ENCODE measurements at places on chromosomes 7 and 10. TPM values are rescaled to one million over a fixed set of nuclear protein-coding genes. Genes with fewer than 3 reads are reported as not detected.

DNA sequence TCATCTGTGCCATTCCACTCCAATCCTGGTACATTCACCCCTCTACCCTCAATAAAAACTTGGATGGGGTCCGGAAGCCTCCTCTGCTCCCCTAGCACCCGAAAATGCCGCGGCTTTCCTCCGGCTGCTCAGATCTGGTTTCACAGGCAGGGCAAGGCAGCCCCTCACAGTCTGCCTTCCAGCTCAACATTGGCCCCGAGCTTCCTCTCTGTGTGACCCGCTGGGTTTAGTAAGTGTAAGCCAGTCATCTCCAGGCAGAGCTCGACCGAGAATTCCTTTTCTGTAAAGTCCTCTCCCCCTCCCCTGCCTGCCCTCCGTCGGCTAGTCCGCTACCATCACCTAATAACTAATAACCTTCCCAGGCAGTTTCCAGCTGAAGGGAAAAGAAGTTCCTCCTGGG is 3.4 kb downstream of the INHBA start:
- DNase-seq, result no peak

DNA sequence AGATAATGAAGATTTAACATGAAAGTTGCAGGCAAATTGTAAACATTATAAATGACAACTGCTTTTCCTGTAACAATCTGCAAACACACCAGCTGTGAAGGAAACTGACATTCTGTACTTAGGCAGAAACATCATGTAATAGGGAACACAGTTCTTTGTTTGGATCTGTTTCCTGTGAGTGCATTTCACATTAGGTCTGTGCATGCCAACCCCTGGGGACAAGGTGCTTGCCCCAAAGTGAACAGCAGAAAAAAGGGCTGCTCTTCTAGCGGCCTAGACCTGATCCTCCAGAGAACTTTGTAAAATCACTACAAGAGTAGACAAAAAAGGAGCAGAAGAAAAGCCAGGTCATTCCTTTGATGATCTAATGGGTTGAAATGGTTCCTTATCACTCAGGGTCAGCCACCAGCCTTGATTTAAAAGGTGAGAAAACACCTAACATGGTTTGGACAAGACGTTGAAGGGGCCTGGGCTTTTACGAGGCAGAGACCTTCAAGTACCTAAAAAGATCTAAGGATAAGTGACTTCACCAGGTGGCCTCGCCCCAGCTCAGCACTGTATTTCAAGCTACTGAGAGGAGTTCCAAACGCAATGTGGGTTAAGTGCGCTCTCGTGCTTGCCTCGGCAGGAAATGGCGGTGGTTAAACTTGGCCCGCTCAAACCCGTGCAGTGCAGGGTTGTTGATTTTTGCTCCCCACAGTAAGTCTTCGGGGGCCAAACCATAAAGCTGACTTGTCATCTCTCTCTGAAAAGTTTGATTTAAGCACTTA is 249.7 kb downstream of the CREB5 start:
- no peak for DNase-seq

- no peak for DNase-seq
These were observed 209.6 kb upstream of the VWC2 start for GRCh38 chr7:49563693-49564378.

GRCh38 chr10:111080224-111080623 is 3.4 kb downstream of the ADRA2A start:
- no peak for DNase-seq

DNA sequence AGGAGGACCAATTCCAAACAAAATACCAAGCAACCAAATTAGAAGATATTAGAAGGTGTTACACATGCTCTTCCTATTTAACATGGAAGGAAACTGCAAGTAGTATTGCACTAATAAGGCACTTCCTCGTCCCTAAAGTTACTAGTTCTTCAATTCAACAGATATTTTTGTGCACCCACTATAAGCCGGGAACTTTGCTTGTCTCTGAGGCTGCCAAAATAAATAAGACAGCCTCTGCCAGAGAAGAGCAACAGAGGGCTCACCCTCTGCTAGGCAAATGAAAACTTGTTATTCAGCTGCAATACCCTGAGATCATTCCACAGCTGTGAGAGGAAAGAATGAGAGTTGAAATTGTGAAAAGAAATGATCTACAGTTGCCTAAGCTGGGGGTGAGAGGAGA is 37.4 kb upstream of the GSAP start:
- DNase-seq, result no peak

Gene YKT6
- 108 TPM for total RNA-seq
